ENCODE measurements at places on chromosomes 11 and 22.

- DNase-seq: no peak
Measured at GRCh38 chr11:60394666-60395380, 1.4 kb upstream of the MS4A14 start.

GRCh38 chr11:118252688-118253087, 523 bp upstream of the MPZL3 start:
- DNase-seq: no peak

GRCh38 chr22:46377525-46378425, 42.3 kb downstream of the TRMU start:
- no peak for DNase-seq

- no peak for DNase-seq
Measured at GRCh38 chr22:27405672-27406388, 395.7 kb downstream of the MN1 start.

DNA sequence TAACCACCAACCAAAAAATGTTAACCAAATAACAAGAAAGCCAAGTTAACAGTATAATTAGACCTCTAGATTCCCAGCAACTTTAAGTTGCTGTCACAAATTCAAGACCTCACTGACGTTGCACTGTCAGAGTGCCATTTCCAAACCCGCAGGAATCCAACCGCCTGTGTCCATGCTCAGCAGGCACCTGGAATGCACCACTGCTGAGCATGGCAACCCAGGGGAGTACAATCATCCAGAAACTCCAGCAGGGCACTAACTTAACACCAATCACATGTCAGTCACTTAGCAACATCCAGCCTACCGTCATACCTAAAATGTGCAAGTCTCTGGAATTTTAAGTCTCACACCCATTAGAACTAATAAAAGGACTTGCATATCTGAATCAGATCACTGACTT, 48.8 kb downstream of the SMCO4 start:
- DNase-seq: peak; percentile 73

DNA sequence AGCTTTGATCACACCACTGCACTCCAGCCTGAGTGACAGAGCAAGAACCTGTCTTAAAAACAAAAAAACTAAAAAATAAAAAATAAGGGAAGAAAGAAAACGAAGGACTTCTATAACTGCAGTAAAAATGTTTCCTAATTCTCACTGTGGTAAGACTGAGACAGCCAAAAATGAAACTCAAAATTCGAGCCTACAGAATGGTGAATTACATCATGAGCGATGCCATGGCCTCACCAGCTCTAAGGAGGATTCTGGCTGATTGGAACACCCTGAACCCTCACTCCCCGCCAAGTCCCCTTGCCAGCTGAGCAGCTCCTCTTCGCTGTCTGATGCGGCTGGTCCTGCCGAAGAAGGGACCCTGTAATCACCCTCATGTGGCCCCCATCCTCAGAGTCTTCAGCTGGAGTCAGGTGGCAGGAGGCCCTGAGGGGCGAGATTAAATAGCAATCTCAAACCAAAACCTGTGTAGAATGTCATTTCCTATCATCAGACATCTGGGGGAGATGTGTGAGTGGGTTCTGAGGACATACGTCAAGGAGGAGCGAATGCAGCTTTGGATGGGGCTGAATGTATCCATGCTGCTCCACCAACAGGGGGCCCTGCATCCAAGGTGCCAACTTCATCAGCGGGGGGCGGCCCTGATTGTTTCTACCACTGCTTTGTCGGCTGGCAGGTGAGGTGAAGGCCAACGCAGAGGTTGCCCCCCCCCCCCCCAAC, 29.2 kb downstream of the PDGFB start:
- DNase-seq: no peak

DNA sequence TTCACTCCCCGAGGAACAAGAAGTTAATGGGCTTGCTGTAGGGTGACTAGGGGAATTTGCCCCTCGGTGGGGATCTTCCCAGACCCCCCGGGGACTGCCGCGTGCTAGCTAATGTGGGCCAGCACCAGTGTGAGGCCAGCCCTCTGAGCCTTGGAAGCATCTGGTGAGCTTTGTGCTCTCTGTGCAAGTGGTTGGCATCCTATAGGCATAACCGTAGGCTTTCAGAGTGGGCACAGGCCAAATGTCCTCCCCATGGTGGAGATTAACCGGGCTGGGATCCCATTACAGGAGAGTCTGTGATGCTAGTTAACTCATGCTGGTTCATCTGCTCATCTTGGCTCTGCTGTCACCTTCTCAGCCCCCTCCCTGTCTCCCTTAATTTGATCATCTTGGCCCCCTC, 125.7 kb downstream of the TRIM29 start:
- no peak for DNase-seq

- no peak for DNase-seq
Measured at GRCh38 chr11:124315052-124315451, 1.3 kb upstream of the OR8D1 start.

GRCh38 chr22:41919357-41920224, 4.7 kb upstream of the SHISA8 start:
- no peak for DNase-seq

DNA sequence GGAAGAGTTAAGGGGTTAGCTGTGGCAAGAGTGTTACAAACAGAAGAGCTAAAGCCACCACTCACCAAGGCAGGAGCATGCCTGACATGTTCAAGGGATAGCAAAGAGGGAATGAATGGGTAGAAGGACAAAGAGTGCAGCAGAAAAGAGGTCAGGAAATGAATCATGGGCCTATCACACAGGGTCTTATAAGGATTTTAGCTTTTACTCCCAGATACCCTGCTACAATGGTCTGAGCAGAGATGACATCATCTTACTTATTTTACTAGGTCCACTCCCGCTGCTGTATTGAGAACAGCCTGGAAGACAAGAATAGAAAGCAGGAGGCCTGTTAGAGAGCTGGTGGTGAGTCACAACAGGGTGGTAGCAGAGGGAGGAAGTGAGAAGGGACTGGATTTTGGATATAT, 9.8 kb downstream of the TRAF6 start:
- peak; percentile 71 for DNase-seq

- no peak for DNase-seq
Measured at GRCh38 chr11:35751664-35752061, 89.1 kb downstream of the TRIM44 start.

DNA sequence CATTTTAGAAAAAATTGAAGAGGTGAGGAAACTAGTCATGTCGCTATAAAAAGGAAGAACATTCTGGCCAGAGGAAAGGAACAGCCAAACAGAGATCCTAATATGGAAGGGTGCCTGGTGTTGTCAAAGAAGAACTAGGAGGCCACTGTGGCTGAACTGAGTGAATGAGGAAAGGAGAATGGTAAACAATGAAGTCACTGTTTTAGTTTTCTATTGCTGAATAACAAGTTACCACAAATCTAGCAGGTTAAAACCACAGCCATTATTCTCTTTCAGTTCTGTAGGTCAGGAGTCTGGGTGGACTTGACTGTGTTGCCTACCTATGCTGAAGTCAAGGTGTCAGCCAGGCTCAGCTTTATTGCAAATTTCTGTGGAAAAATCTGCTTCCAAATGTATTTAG, 549.3 kb upstream of the CCDC90B start:
- DNase-seq: no peak

- no peak for DNase-seq
Measured at GRCh38 chr11:9002920-9003572, 755 bp downstream of the NRIP3 start.

DNA sequence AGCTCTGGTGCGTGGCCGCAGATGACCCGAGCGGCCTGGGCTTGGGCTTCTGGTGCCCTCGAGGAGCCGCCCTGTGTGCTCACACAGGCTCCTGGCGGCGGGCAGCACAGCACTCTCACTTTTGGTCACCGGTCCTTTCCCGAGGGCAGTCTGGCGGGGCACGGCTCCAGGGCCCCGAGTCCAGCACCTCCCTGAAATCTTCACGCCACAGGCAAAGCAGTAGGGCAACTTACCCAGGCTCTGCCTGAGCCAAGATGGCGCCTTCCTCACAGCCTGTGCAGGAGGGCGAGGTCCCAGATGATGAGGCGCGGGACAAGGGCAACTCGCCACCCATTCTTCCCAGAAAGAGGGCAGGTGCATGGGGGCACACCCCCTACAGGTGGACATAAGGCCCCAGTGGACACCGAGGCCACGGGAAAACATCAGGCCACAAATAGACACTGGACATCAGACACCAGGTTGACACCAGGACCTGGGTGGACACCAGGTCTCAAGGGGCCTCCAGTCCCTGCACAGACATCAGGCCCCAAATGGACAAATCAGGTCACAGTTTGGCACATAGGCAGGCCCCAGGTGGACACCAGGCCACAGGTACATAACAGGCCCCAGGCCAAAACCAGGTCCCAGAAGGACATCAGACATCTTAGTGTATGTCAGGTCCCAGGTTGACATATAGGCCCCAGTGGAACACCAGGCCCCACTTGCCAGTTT, 57.6 kb upstream of the SEPTIN5 start:
- no peak for DNase-seq

DNA sequence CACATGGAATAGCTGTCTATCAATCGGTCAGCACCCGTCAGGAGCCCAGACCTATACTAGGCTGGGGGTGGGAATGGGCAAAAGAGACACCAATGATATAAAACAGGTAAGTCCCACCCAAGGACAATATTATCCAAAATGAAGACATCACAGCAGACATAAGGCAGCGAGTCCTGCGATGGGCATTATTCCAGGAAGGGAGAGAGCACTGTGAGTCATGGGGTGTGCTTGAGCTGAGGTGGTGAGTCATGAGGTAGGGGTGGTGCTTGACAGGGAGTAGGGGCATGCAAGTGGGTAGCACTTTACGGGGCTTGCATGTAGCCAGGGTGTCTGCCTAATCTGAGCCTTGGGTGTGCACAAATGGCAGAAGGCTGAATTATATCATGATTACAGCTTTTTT, 605.0 kb upstream of the CADM1 start:
- DNase-seq: no peak

GRCh38 chr11:23924226-23924625, 572.6 kb upstream of the LUZP2 start:
- DNase-seq: no peak

GRCh38 chr11:130102301-130103249, 32.9 kb downstream of the APLP2 start:
- no peak for DNase-seq

DNA sequence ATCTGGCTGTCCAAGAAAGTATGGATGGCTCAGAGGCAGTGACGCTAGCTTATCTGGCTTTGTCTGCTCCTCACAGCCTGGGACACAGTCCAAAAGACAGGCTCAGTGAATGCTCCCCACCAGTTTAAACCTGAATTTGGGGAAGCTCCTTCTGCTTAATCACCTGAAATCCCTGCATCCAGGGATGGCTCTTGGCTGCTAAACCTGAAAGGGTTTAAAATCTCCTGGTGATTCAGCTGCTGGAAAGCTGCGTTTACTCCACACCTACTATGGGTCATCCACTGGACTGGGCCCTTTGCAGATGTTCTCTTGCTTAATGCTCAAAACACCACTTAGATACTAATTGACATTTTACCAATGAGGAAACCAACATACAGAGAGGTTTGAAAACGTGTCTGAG, 302.0 kb upstream of the NARS2 start:
- DNase-seq: no peak

- no peak for DNase-seq
Measured at GRCh38 chr11:14335712-14336111, 23.3 kb downstream of the RRAS2 start.

DNA sequence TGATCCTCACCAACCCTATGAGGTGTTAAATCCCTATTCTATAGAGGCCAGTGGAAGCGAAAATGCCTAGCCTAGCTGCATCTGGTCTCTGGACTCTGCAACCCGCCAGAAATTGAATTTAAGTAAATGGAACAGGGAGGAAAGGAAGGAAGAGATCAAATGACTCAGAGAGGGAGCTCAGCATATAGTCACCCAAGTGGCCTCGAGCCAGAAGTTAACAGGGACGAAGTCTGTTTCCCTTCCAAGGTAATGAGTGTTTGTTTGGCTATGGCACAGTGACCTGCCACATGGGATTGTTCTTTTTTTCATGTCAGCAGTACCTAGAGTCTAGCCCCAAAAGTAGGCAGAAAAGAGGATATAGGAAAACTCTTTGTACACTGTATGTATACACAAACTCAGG, 66.3 kb downstream of the PAK1 start:
- peak; percentile 40 for DNase-seq

DNA sequence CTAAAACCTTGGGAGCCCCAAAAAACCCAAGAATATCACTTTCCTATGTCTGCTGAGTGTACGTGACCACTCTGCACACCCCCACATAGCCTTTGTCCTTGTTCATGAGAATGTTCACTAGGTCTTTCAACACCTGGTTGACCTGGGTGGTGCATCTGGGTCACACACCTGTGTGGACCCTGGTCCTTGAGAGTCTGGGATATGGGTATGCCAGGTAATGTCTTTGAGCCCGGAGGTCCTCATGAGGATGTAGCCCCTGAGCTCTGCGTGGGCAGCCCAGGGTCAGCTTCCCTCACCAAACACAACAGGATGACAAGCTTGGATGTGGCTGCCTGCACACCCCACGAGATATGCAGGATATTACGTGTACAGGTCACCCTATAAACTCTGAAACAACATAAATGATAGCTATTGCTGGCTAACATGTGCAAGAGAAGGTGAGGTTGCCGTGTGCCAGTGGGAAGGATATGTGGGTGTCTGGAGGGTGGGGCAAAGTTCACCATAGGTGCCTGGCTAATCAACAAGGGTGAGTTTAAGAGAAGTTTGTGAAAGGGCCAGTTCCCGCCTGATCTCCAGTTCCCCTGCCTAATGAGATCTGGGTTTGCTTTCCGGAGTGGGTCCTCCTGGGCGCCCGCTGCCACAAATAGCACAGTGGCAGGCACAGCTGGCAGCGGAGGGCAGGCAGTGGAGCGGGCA, 1.4 kb upstream of the PPARA start:
- no peak for DNase-seq

GRCh38 chr11:130024361-130024760, 21.7 kb upstream of the PRDM10 start:
- DNase-seq: no peak

- no peak for DNase-seq
Measured at GRCh38 chr11:25838918-25839625, 492.9 kb upstream of the ANO3 start.

- no peak for DNase-seq
Measured at GRCh38 chr22:39663751-39664150, 93.2 kb downstream of the CACNA1I start.

Data from AG09309 (cell line).